SW 1271 (cell line): ENCODE measurements at places on chromosomes 6 and 20.

DNA sequence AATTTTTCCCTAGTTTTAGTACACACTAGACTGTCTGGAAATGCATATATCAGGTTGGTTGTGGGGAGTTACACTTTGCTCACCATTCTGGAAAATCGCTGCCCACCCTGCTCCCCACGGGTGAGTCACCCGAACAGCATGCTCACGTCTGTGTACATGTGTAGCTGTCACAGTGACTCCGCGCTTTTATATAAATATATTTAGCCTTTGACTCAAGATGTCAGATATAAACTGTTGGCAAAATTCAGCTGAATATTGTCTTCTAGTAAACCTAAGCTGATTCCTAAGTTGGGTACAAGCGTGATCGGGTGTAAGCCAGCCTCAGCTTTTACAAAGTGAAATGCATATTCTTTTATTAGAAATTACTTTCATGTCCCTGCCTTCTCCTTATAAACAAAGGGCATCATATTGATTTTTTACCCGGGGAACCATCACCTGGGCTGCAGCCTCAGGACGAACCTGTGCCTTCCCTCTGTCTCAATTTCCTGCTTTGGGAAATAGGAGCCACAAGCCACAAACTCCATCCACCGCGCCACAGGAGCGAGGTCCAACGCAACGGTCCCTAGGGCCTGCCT is 4.3 kb downstream of the SDCBP2 start:
- DNase-seq, result no peak

DNA sequence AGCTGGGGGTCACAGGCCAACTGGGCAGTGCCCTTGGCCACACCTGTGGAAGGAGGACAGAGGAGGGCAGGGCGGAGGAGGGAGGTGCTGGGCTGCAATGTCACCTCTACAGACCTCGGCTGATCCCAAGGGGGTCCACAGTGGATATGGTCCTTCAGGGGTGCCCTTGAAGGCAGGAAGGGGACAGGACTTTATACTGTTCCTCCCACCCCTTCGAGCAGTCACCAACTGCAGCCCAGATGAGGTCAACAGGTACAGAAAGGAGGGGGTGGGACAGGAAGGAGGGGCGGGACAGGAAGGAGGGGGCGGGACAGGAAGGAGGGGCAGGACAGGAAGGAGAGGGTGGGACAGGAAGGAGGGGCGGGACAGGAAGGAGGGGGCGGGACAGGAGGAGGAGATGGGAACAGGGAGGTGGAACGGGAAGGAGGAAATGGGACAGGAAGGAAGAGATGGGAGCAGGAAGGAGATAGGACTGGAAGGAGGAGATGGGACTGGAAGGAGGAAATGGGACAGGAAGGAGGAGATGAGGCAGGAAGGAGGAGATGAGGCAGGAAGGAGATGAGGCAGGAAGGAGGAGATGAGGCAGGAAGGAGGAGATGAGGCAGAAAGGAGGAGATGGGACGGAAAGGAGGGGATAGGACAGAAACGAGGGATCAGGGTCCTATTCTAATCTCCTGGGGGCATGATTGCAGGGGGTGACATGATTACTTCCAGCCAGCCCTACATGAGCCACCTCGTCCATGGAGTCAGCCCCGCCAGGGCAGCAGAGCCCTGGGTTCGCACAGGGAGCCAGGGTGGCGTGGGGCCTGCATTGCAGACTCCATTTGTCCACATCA is 19.4 kb upstream of the MRGBP start:
- DNase-seq, result peak; percentile 25

DNA sequence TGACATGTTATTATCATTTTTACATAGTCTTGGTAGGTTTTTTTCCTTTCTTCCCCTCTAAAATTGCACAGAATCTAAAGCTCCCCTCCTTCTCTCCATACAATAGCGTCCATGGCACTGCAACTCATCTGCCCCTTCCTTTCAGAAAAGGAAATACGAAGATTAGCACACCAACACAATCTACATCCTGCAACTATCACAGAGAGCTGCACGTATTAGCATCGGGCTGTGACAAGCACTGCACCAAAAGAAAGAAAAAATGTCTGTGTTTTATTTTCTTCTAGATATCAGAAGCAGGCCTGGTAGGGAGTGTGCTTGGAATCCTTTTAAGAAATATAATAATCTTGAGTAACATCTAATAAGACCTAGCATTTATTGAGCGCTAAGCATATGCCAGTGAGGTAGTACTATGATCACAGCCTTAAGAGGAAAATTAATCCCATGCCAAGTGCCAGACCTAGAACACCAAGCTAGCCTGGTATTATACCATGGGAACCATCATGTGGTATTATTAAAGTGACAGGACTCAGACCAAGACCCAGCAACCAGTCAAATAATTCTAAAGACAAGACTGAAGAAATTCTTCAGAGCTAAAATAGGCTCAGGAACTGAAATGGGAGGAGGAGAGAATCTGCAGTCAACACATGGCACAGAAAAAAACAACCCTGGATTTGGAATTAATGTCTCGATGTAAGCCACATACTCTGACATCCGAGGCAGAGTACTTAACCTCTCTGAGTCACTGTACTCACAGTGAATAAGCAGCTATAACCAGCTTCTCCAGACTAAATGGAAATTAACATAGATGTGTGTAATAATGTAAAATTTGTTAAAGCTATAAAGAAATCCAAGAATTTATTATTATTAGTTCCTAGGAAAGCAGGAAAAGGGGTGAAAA is 124.3 kb downstream of the IPCEF1 start:
- DNase-seq, result no peak

GRCh38 chr6:158769234-158769770 is 49.9 kb downstream of the EZR start:
- no peak for DNase-seq

DNA sequence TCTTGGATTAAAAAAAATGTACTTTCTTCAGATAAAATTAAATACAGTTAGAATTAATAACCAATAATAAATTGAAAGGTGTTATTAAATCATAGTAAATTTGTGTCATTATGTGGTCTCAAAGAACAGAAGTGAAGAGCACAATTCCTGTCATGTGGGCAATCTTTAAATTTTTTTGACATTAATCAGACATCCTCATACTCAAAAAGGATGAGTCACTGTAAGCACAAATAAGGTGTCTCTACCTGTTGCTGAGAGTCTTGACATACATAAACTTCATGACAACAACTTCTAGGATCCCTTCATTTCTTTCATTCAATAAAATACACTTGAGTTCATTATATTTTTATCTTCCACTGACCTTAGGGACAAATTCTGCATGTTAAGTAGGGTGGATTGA is 76.1 kb downstream of the SLC22A3 start:
- no peak for DNase-seq

GRCh38 chr20:8352486-8352885 is 220.4 kb downstream of the PLCB1 start:
- DNase-seq, result no peak

GRCh38 chr20:15061955-15062354 is 724.5 kb upstream of the FLRT3 start:
- DNase-seq, result no peak

- DNase-seq, result no peak
Measured at GRCh38 chr6:16514249-16514648, 247.0 kb downstream of the ATXN1 start.

GRCh38 chr6:6699741-6700367 is 111.3 kb downstream of the LY86 start:
- no peak for DNase-seq

GRCh38 chr6:37279366-37280134 is 21.6 kb upstream of the TMEM217 start:
- no peak for DNase-seq

GRCh38 chr6:152651986-152652385 is 14.8 kb upstream of the SYNE1 start:
- DNase-seq, result no peak

GRCh38 chr6:131628726-131629125 is 684 bp upstream of the MED23 start:
- no peak for DNase-seq

- no peak for DNase-seq
Measured at GRCh38 chr6:133131621-133132465, 109.3 kb upstream of the EYA4 start.

DNA sequence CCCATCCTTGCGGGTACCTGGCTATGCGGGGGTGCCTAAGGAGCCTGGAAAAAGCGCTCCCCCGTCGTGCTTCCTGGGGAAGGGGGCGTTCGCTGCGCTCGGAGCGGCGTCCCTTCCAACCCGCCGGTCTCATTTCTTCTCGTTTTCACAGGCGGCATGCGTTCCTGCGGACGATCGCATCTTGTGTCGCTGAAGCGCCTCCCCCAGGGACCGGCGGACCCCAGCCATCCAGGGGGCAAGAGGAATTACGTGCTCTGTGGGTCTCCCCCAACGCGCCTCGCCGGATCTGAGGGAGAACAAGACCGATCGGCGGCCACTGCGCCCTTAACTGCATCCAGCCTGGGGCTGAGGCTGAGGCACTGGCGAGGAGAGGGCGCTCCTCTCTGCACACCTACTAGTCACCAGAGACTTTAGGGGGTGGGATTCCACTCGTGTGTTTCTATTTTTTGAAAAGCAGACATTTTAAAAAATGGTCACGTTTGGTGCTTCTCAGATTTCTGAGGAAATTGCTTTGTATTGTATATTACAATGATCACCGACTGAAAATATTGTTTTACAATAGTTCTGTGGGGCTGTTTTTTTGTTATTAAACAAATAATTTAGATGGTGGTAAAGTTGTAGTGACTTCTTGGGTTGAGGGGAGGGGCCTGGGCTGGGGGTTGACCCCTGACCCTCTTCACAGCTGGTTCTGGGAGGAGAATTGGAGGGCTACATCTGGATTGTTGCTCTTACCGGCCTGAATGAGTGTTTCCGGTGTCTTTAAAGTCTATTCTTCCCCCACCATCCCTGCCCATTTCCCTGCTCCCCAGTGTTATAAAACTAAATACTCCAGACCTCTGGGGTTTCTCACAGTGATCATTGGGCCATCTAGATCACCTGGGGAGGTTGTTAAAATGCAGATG is 1.1 kb downstream of the ID1 start:
- no peak for DNase-seq

- no peak for DNase-seq
Measured at GRCh38 chr6:132971676-132972075, 157.3 kb downstream of the RPS12 start.

DNA sequence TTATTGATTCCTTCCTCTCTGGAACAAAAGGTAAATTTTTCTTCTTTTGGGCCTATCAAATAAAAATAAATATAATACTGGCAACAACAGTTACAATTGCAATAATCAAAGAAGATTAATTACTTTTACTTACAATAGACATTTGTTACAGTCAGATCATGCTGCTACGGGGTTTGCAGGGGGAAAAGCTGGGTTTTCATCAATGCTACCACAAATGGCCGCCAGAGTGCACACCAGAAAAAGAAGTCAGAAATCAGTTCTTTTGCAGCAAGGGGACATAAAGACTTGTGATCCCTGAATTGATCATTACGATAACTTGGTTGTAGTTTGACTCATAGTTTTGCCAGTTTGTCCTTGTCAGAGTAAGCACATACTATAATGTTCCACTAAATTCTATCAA is 714.5 kb upstream of the EYS start:
- no peak for DNase-seq

- DNase-seq, result no peak
Measured at GRCh38 chr6:4788953-4789584, 12.9 kb downstream of the CDYL start.

DNA sequence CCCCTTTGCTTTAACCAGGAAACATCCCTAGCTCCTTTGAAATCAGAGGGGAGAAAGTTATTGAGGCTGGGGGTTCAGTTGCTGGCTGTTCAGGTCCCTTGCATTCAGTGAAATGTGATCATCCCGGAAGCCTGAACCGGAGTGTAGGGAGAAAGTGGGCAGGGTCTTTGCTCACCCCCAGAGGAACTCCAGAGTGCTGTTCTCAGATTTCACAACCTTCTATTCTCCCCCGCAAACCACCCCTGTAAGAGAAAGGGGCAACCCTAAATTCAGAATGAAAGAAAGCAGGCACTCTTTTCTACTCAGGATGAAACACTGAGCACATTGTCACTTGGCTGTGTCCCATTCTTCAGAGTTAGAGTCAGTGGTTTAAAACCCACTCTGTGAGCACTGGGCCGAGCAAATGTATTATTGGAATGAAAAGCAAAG is 139.8 kb downstream of the KHDC1L start:
- DNase-seq, result no peak

GRCh38 chr6:153058291-153058690 is 55.8 kb upstream of the MTRF1L start:
- DNase-seq, result no peak

- DNase-seq, result no peak
Measured at GRCh38 chr20:45997187-45997586, 11.5 kb upstream of the MMP9 start.

- peak; percentile 5 for DNase-seq
Measured at GRCh38 chr6:46491201-46491627, at the start of gene RCAN2. Gene RCAN2, minus strand, starts transcription at chr6:46491449.

DNA sequence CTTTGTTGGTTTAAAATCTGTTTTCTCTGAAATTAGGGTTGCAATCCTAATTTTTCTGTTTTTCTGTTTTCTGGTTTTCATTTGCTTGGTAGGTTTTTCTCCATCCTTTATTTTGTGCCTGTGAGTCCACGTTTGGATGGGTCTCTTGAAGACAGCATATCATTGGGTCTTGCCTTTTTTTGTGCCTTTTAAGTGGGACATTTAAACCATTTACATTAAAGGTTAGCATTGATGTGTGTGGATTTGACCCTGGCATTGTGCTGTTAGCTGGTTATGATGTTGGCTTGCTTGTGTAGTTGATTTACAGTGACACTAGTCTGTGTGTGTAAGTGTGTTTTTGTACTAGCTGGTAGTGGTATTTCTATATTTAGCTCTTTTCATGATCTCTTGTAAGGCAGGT is 28.0 kb upstream of the CST5 start:
- DNase-seq, result no peak

DNA sequence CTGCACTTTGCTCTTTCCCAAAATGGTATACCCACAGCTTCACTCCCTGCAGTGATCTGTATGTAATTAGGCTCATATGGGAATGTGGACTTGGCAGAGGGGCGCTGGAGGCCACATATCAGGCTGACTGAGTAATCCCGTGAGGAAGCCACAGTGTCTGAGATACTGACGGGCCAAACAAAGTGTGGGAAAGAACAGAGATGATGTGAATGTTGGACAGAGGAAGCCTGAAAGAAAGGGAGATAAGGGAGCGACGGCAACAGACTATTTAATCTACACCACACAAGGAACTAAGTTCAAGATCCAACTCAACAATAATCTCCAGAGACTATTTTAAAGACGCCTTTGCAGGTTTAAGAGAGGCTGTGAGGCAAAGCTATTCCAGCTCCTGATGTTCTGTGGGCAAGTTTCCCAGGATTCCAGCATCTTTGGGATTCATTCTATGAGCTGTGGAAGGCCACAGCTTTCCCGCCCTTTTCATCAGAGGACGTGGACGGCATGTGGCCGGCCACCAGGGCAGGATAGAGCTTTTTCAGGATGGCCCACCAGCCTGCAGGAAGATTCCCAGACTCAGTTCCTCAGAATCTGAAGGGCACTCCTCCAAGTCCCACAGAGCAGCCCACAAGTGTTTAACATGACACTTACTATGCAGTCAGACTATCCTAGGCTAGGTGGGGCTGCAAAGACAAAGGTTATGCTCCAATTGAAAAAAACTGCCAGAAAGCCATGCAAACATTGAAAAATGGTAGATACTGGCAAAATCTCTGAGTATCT is 237.5 kb downstream of the ATXN1 start:
- DNase-seq, result no peak

GRCh38 chr6:32129297-32130088 is 595 bp downstream of the FKBPL start:
- DNase-seq, result peak; percentile 66

GRCh38 chr6:87375315-87375714 is 30.7 kb downstream of the C6orf163 start:
- DNase-seq, result no peak

- no peak for DNase-seq
Measured at GRCh38 chr20:57957411-57958049, 247.7 kb upstream of the PMEPA1 start.
